ENCODE measurements at places on chromosomes 1 and 21.

GRCh38 chr21:45102391-45102932 is 28.1 kb downstream of the ADARB1 start:
- no peak for DNase-seq

GRCh38 chr1:40059960-40060750 is 19.6 kb downstream of the CAP1 start:
- no peak for DNase-seq

- no peak for DNase-seq
These were observed 30.0 kb upstream of the FGGY start for GRCh38 chr1:59266927-59267293.

DNA sequence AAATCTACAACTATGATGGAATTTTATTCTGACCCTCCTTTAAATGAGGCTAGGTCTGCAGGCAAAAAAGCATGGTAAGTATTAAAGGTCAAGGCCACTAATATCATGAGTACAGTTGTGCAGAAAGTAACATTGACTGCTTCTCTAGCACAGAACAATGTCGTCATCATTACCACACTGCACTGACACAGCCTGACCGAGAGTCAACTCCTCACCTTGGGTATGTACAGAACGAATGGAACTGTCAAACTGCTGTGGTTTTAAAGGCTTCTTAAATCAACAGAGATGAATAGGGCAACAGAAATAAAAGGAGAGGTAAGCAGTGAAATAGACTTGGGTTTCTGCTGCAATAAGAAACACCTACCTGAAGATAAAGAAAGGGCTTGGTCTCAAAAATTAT is 88.8 kb downstream of the TBX15 start:
- DNase-seq: no peak

DNA sequence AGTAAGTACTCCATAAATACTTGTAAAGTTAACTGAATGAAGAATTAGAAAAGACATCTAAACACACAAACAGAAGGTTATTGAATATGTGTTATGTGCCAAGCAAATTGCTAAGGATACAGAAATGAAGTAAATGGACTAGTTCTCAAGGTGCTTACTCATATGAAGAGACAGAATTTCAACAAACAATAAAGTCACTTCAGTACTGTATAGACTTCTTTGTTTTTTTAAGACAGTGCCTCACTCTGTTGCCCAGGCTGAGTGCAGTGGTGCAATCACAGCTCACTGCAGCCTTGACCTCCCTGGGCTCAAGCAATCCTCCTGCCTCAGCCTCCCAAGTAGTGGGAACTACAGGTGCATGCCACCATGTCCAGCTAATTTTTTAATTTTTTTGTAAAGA is 57.3 kb downstream of the SERBP1 start:
- DNase-seq: no peak

GRCh38 chr21:36966821-36967768 is 626 bp upstream of the HLCS start:
- DNase-seq: peak; percentile 44

GRCh38 chr1:53678938-53679825 is 59.8 kb downstream of the GLIS1 start:
- DNase-seq: no peak

DNA sequence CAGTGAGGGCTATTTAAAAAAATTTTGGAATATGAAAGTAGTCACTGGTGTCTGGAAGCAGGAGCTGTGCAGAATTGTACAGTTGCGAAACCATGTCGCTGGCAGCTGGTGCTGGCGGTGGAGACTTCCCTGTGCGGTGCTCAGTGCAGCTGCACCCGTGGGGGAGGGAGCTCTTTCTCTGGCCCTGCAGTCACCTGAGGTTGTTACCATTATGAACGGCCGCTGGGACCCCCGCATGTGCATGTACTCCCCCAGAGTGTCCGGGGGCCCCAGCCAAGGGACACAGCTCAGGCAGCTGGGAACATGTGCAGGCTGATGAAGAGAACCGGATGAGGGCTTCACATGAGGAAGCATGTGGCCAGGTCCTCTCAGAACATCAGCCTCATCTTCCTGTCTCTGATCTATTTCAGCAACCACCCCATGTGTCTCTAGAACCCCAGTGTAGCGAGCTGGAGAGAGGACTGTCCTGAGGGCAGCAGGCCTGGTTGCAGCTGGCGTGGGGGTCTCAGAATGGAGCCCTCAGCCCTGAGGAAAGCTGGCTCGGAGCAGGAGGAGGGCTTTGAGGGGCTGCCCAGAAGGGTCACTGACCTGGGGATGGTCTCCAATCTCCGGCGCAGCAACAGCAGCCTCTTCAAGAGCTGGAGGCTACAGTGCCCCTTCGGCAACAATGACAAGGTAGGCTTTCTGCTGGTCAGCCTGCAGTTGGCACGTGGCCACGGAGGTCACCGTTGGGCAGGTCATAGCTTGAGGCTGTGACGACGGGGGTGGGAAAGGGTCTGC is at the start of gene TRPM2:
TRPM2 (plus strand) TSS at position 431 of the 780 bp plus-strand sequence; CDS start at position 511, 80 bp downstream.
- DNase-seq: no peak

GRCh38 chr21:46028573-46029091 is 47.1 kb downstream of the COL6A1 start:
- DNase-seq: no peak

DNA sequence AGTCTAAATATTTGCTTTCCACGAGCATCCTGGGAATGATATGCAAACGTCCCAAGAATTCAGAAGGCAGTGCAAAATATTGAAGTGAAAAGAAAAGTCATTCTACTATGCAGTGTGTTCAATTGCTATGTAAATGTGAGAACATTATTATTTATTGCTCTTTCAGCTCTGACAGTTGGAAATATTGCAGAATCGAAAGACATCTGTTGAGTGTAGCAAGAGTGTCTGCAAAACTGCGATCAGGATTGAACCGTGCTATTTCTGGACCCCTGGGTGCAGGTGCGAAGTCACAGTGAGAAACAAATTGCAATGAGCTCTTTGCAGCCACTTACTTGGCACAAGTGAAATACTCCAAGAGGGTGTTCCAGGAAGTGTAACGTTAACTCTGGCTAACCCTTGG is 566.4 kb downstream of the AJAP1 start:
- DNase-seq: no peak

GRCh38 chr21:42505090-42505726 is 8.4 kb upstream of the SLC37A1 start:
- DNase-seq: no peak

DNA sequence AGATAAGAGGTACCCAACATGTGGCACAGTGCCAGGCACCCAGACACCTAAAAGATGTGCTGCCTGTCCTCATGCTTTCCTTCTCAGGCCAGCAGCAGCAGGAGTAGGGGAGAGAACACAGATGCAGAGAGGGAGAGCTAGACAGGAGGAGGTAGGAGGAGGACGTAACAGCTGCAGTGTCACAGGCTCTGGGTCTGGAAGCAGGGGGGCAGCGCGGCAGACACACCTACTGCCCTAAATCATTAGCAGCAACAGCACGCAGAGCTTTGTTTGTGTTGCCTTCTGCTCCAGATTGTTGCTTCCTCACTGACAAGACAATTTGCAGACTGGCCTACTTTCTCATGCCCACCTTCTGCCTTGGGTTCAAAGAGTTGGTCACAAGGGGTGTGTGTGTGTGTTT is 196.7 kb upstream of the DAB1 start:
- DNase-seq: no peak

DNA sequence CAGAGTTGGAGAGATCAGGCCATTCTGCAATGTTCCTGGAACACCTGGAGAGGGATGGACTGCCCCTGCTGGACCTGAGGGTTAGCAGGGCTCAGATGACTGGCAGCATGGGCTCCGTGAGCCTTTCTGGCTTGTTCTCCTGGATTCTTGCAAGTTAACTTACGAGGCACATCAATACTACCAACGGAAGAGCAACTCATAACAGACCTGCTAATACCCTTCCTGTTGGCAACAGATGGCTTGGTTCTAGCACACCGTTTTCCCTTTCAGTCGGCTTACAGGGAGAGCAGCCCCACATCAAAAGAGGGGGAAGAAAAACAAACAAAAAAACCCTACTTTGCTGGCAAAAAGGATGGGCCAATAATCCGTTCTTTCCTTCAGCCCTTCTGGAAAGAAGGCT is 47.9 kb downstream of the SLC66A1 start:
- DNase-seq: peak; percentile 17

DNA sequence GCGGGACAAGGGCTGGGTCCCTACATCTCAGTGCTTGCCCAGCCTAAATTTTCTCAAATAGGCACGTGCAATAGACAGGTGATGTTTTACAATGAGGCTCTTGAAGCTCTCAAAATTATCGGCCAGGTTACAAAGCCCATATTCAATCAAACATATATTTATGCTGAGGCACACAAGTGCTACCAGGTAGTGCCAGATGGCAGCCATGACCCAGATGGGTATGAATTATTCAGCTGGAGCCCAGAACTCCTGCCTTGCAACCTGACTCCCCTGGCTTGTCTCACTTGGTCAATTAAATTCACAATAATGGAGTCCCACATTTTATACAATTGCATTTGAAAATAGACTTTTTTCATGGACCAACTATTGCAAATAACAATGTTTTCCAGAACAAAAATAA is 12.3 kb upstream of the ADAM30 start:
- peak; percentile 91 for DNase-seq

- DNase-seq: peak; percentile 91
These were observed 888 bp downstream of the ZNF436 start for GRCh38 chr1:23368562-23369334.

GRCh38 chr1:195866091-195866780 is 742.0 kb downstream of the KCNT2 start:
- no peak for DNase-seq

GRCh38 chr21:41222247-41223068 is 54.5 kb downstream of the BACE2 start:
- DNase-seq: no peak

- DNase-seq: no peak
These were observed 21.3 kb downstream of the DMBX1 start for GRCh38 chr1:46510998-46511365.

GRCh38 chr1:19923137-19923952 is at the start of gene PLA2G2E:
TSS of gene PLA2G2E (minus strand) at chr1:19923617. CDS start at chr1:19923559, 58 bp downstream.
- DNase-seq: no peak

GRCh38 chr21:38171723-38172344 is 85.0 kb upstream of the KCNJ15 start:
- no peak for DNase-seq

GRCh38 chr1:39681999-39682398 is 9.2 kb downstream of the HPCAL4 start:
- DNase-seq: no peak

DNA sequence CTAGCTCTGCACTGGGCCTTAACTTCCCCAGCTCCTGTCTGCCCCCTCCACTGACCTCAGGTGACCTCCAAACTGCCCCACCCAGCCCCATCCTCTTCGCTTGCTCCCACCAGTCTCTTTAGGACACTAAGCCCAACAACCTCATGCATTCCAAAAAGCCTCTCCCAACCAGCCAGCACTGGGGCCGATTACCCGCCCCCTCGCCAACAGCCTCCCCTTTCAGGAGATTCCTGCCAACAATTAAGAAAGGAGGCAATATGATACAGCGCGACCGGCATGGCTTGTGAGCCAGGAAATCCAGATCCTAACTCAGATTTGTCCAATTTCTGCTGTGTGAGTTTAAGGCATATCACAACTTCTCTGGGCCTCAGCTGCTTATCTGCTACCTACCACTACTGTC is 14.7 kb downstream of the KANK4 start:
- no peak for DNase-seq

GRCh38 chr1:41773842-41774241 is 144.9 kb downstream of the HIVEP3 start:
- no peak for DNase-seq

DNA sequence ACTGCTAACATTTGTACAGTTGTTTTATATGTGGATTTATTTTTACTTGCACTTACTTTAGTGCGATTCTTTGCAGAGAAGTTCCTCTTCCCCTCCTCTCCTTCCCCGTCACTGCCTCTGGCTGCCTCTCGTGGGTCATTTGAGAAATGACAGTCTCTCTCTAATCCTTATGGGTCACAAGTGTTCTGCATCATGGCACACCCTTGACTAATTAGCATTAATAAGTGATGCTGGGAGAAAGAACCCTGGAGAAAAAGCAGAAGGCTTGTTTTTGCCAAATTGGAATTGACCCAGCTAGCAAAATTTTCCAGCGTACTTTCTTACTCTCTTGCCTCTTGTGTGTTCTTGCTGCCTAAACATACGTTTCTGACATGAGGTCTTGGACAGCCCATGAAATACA is 301.2 kb downstream of the DUSP10 start:
- DNase-seq: peak; percentile 26

- no peak for DNase-seq
These were observed 12.9 kb upstream of the TMEM125 start for GRCh38 chr1:43256675-43257570.

- DNase-seq: no peak
These were observed 18.2 kb downstream of the TNNT2 start for GRCh38 chr1:201359031-201359872.

GRCh38 chr1:200154069-200154767 is 126.7 kb downstream of the NR5A2 start:
- DNase-seq: no peak

GRCh38 chr1:89815611-89816010 is 5.2 kb upstream of the LRRC8D start:
- DNase-seq: no peak

GRCh38 chr1:14804626-14805025 is 206.1 kb downstream of the KAZN start:
- no peak for DNase-seq

GRCh38 chr1:90727917-90728501 is 10.9 kb upstream of the BARHL2 start:
- no peak for DNase-seq

DNA sequence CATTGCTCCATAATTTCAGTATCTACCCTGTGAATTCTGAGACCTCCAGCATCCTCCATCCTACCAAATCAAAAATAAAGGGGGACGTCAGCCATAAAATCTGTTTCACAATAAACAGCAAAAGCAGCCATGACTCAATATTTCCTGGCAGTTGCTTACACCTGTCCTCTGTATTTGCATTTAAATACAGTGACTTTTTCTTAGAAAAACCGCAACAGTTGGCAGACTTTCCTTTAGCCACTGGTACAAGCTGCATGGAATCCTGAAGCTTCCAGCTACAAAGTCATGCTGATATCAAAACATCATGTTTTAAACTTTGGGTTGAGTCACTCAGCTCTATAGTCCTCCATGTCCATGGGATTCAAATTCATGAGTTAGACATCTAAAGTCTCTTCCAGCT is 278.0 kb upstream of the KAZN start:
- no peak for DNase-seq

GRCh38 chr1:245748240-245748639 is 593.5 kb downstream of the KIF26B start:
- no peak for DNase-seq

- DNase-seq: no peak
These were observed 136.6 kb downstream of the PLXNA2 start for GRCh38 chr1:208107425-208108212.

GRCh38 chr1:89810880-89811279 is 10.0 kb upstream of the LRRC8D start:
- peak; percentile 62 for DNase-seq

GRCh38 chr1:43432171-43432860 is 21.4 kb downstream of the HYI start:
- no peak for DNase-seq

Data from NCI-H1105 treated with DMSO at 0.1 percent for 48 hours (cell line).